ENCODE measurements at places on chromosomes 4 and X.

DNA sequence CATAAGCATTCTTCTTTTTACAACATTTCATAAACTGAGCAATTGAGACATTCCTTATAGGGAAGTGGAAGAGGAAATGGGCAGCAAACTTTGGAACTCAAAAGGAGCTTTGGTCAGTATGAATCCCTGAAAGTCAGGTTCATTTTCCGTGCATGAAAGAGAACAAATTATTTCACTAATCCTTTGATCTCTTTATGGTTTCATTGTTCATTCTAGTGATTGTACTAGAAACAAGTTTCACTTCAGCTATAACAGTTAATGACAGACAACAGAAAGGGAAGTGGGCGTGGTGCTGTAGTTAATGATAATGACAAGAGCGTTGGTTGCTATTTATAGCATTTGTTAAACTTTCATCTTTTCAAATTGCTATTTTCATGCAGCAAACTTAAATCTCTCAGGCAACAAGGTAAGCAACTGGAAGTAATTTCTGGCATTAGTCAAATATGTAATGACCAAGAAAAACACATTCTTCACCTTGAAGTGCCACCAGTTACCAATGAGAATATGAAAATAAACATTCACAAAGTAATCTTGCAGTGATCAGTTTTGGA, 98.4 kb downstream of the AREG start:
- no peak for DNase-seq

DNA sequence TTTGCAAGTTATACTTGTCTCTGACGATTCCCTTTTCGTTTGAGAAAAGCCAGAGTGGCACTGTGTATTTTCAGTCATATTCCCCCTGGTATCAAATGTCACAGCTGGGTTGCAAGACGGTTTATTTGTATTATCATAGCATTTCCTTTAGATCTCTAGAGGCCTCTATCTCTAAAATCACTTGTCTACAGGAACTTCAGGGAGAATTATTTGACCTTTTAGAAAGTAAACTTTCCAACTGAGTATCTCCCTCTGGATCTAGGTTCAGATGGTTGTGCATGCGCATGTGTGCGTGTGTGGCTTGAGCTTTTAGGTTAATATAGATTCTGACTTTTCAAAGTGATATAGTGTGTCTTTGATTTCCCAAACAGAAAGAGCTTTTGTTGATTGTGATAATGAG, 15.1 kb upstream of the TAB3 start:
- DNase-seq = no peak

DNA sequence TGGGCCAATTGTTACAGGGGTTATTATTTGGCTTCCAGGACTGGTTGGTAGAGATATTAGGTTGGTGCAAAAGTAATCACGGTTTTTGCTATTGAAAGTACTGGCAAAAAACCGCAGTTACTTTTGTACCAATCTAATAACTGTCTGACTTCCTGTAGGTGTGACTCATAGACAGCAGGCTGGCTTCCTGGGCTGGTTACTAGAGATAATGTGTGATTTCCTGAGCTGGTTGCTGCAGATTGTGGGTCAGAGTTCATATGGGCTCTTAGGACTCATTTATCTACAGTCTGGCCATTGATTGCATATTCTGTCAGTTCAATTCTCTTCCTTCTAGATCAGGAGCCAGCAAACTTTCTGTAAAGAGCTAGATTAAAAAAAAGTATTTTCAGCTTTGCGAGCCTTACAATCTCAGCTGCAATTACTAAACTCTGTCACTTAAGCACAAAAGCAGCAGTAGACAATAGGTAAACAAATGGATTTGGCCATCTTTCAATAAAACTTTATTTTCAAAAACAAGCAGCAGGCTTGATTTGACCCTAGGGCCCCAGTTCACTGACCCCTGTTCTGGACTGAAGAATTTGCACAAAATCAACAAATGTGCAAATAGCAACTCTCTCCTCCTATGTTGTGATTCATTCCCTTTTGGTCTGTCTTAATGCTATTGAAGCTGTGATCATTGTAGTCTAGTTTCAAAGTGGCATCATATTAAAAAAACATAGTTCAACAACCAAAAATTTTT, 50.8 kb upstream of the BOD1L1 start:
- peak; percentile 46 for DNase-seq

GRCh38 chr4:185779517-185779916, 32.5 kb downstream of the SORBS2 start:
- DNase-seq = no peak

DNA sequence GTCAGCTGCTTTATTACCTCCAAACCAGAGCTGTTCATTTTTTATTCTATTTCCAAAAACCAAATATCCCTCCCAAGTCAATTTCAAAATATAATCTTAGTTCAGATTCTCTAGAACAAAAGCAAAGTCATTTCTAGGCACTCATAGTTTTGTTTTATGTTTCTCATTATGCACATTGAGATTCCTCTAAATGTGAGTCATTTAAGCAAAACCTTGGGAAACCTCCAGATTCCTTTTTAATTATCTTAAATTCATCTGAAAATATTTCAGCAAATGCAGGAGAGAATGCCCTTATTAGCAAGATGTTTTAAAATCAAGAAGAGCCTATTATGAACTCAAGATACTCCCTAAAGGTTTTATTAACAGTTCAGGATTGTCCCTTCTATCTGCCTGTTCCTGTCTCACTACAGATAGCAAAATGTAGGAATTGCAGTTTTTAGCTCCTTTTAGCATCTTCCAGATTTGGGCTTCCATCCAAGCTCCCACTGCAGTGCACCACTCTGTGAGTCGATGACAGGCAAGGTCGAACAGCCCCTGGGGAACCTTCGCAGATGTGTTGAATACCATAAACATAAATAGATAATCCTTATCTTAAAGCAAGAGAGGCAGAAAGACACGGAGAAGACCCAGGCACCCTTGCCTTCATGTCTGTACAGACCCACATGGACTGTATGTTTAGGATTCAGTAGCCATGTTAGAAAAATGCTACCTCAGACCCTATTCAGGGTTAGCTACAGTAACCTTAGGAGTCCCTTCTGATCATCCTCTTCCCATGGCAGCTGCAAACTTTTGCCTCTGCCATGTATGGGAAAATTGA, 11.3 kb upstream of the SLC9A7 start:
- no peak for DNase-seq

DNA sequence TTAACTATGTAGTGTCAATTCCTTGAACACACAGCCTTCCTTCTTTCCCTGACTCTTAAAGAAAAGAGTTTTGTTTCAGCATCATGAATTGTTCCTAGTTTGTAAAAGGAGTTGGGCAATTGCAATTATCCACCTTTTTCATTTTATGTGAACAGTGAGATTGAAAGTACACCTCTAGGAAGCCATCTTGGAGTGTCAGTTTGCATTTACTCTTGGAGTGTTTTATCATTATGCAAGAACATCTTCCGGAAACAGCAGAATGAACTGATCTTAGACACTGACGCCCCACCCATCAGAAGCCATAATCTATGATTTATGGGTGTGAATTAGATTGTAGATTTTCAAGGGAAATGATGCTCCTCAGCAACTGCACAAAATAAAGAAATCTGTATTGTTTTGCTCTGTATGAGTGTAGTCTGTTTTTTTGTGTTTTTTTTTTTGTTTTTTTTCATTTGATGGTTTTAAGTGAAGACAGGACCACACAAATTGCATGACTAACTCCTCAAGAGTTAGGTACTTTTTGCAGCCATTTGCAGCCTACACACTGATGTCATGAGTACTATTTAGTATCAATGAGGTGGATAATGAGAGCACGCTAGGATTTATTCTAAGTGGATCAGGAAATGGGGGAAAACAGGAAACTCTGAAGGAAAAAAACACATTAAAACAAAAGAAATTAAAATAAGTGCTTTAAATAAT, 19.5 kb upstream of the FGF2 start:
- no peak for DNase-seq

GRCh38 chr4:90833706-90834105, 706.5 kb downstream of the CCSER1 start:
- no peak for DNase-seq

DNA sequence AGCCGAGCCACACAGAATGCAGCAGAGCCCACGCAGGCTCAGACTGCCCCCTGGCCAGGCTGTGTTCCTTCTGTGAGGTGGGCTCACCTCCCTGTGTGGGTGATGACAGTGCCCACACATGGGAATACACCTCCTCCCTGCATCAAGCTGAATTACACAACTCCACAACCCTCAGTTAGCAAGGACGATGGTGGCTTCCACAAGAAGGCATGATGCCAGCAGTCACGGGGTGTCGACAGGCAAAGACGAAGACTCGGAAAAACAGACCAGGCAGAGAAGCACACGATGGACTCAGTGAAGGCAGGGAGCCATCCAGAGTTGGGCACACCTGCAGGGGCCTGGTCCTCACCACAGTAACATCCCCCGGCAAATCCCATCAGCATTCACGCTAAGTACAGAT, 12.1 kb downstream of the LETM1 start:
- DNase-seq = no peak

GRCh38 chr4:2135083-2135482, 76.0 kb downstream of the NAT8L start:
- peak; percentile 62 for DNase-seq

- DNase-seq = no peak
Measured at GRCh38 chr4:42636645-42636949, 20.3 kb downstream of the ATP8A1 start.

Data from NB4 (cell line).